ENCODE measurements at places on chromosomes 6 and 20.

- DNase-seq: no peak
Measured at GRCh38 chr6:31819871-31820299, 4.5 kb downstream of the HSPA1A start.

DNA sequence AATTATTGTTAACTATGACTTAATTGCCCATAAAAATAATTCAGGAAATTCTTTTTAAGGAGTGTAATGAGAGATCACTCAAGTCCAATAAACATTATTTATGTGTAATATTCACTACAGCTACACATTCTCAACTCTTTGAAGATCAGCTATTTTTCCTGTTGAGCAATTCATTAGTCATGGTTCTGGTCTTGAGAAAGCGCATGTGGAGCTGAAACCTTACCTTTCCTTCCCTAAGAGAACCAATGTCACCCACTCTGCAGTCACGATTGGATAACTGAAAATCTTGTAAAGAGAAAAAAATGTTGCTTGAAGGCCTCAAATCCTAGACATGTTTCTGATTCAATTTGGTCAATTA, 736.9 kb upstream of the MARCKS start:
- DNase-seq: no peak

DNA sequence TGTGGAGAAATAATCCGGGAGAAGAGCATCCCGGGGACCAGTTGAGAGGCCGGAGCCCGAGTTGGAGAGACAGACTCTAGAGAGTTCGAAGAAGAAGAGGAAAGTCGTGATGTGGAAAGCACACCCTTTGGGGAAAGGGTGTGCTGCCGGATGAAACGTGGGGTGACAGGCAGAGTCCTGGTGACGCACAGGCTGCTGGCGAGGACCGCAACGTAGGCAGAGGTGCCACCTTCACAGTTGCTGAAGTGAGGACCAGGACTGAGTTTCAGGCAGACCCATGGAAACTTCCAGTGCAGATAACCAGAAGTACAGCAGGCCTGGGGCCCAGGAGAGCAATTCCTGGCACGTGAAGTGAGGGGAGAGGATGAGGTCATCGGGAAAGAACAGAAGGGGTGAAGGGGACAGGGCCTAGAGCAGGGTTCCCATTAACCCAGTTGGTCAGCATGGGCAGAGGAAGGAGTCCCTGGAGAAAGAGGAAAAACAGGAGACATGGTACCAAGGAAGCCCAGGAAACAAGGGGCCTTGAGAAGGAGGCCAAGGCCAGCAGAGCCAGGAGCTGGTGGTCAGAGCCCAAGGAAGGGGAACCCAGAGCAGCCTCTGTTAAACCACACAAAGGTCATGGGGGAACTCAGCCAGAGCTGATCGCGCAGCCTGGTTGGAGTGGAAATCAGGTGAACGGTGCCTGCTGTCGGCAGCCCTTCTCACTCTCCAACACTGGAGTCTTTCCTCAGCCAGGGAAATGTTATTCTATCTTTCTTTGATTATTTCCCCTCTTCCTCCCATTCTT, 84.1 kb downstream of the PRND start:
- DNase-seq: no peak

- DNase-seq: peak; percentile 71
Measured at GRCh38 chr6:118748311-118749062, 97.1 kb upstream of the CEP85L start.

DNA sequence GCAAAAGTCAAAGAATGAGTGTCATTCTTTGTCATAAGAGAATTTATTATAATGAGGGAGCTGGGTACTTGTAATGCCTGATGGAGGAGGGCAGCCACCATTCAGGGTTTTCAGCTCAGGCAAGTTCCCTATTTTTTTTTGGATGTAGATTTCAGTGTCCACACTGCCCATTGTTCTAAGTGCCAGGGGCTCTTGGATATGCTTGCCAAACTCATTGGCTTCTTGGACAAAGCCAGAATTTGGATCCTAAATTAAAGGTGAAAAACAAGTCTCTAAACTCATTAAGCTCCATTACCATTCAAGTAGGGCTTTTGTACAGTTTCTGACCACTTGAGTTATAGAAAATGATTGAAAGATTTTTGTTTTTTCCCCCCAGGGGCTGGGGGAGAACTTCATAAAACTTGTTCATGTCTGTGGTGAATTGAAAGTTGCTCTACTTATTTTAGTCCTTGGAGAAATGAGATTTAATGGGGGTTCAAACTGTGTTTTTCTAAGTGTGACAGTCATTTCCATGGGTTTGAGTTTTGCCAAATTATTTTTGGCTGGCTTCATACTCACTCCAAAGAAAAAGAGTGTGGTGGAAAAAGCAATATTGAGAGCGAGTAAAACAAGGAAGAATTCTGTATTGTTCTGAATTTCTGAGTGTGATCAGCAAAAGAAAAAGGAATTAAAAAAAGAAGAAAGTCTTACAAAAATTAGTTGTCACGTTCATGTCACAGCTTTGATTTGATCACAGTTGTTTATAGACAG, 46.0 kb downstream of the TIAM2 start:
- no peak for DNase-seq

GRCh38 chr20:62475772-62476055, at the start of gene GATA5:
Gene GATA5, minus strand, starts transcription at chr20:62475995. Its CDS starts 474 bp downstream, at chr20:62475521.
- no peak for DNase-seq

GRCh38 chr6:68978411-68978810, 343.3 kb downstream of the ADGRB3 start:
- no peak for DNase-seq

DNA sequence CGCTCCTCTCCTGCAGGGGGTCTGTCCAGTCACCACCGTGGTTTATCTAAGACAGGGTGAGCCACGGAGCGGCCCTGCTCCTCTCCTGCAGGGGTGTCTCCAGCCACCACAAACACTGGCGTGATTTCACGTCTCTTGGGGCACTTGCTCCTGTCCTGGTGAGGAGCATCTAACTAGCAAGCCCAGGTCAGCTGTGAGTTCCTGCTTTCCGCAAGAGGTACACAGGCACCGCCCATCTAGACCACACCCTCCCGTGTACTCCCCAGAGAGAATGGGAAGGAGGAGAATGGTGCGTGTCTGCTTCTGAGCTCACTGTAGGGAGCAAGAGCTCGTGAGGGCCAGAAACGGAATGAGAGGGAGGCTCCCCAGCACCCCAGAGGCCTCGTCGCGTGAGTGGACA, 40.7 kb downstream of the DACT2 start:
- no peak for DNase-seq

DNA sequence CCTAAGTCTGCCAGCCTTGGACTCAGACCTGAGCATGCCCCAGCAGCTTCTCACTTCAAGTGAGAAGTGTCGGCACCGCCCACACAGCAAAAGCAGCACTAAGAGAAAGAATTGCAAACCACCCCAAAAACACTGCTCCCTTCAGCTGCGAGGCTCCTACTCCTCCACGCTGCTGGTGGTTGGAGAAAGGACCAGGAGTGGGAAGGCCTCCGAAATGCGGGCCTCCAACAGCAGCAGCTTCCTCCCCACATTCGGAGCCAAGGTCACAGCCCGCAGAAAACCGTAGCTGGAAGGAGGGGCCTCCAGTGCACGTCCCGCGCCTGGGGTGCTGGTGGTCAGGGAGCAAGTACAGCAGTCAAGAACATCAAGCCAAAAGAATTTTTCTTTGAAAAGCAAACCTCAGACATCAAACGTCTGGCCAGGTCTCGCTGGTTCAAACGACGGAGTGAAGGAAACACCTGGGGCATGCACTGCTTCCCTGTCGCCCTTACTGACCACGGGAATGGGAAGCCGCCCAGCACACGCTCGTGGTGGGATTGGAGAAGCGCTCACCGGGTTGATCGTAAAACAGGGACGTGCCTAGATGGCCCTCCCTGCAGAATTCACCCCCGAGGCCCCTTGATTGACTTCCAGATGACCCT, 185.6 kb upstream of the CST7 start:
- DNase-seq: no peak

GRCh38 chr6:1997702-1998101, 247.7 kb downstream of the GMDS start:
- no peak for DNase-seq

GRCh38 chr6:148441454-148441911, 98.8 kb downstream of the SASH1 start:
- DNase-seq: no peak

GRCh38 chr6:45998524-45998923, 17.1 kb downstream of the CLIC5 start:
- no peak for DNase-seq

GRCh38 chr6:42313038-42313437, 95.4 kb upstream of the MRPS10 start:
- DNase-seq: no peak

- DNase-seq: no peak
Measured at GRCh38 chr20:9255171-9255570, 186.3 kb downstream of the PLCB4 start.

DNA sequence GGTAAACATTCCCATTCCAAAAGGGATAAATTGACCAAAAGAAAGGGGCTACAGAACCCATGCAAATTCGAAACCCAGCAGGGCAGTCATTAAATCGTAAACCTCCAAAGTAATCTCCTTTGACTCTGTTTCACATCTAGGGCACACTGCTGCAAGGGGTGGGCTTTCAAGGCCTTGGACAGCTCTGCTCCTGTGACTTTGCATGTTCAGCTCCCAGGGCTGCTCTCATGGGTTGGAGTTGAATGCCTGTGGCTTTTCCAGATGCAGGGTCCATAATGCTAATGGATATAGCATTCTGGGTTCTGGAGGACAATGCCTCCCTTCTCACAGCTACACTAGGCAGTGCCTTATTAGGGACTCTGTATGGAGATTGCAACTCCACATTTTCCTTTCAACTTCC, 211.9 kb upstream of the MANEA start:
- DNase-seq: no peak

- DNase-seq: no peak
Measured at GRCh38 chr6:32551410-32551809, 21.3 kb upstream of the HLA-DRB5 start.

GRCh38 chr6:77447254-77447653, 16.0 kb downstream of the HTR1B start:
- no peak for DNase-seq

DNA sequence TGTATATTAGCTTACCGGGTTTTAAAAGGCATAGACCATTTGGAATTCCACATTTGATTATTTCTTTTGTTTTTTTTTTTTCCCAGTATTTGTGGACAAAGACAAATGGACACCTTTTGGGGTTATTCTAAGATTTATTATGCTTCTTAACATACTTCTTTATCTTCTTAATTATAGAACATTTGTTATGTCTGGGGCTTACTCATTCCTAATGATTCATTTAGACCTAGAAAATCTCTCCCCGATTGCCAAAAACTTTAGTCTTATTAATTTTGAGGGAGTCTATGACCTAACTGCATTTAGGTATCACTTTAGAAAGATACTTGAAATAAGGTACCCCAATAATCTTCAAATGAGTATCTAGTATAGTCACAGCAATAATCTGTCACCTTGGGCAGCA, 170.7 kb upstream of the PREP start:
- no peak for DNase-seq

DNA sequence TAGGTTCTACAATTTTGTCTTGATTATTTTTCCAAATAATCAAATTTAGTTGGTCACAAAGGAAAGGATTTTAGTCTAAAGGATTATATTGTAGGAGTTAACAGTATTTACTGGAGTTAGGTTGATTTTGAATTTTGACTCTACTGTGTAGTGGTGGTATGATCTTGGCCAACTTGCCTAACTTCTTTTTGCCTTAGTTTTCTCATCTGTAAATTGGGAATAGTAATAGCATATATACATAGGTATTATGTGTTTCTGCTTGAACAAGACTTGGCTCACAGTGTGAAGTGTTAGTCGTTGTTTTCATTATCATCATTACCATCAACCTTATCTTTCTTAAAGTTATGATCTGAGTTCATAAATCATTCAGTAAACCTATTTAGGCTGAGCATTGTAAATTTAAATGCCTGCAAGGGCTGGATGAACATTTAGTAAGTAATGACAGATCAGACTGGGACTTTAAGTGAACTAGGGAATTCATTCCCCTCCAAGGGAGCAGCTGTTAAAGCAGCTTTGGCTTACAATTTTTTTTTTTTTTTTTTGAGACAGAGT, 11.2 kb downstream of the ITCH start:
- DNase-seq: no peak

DNA sequence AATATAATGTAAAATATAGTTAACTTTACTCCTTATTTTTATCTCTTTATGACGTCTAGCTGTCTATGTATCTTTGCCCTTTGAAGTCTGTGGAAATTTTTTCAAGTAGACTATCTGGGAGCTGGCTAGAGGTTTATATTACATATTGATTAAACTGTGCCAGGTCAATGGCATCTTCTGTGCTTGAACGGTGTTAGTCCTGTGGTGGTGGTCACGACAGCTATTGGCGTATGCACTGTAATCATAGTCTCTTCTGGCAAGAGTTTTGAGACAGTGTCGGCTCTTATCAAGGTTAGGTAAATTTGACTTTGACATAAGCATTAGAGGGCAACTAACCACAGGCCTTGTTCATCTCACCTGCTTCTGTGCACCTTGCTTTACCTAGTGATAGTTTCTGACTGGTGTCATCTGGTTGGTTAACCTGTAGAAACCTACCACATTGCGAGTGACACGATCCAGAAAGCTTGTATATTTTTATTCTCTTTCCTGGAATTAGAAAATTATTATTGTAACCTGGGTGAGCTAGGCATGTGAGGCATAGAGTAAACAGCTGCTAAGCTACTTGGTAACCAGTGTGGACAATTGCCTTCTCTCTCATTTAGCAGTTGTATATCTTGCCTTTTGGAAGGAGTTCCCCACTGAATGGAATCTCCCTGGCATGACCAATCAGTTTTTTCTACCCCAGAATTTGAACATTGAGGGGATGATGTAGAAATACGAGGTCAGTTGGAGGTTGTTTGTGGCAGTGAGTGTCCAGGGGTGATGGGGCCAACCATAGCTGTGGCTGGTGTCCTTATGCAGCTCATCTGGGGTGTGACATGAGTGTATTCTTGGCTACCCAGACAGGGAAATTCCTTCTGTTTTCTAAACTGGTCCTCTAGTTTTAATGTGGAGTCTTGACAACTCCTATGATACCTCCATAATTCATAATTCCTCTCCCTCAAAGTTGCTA, 45.9 kb downstream of the SH3BGRL2 start:
- no peak for DNase-seq

- no peak for DNase-seq
Measured at GRCh38 chr6:41578217-41579087, 32.3 kb downstream of the FOXP4 start.

- DNase-seq: no peak
Measured at GRCh38 chr6:110882274-110882619, 7.7 kb downstream of the AMD1 start.

- no peak for DNase-seq
Measured at GRCh38 chr20:63701329-63702035, 5.0 kb downstream of the TNFRSF6B start.

DNA sequence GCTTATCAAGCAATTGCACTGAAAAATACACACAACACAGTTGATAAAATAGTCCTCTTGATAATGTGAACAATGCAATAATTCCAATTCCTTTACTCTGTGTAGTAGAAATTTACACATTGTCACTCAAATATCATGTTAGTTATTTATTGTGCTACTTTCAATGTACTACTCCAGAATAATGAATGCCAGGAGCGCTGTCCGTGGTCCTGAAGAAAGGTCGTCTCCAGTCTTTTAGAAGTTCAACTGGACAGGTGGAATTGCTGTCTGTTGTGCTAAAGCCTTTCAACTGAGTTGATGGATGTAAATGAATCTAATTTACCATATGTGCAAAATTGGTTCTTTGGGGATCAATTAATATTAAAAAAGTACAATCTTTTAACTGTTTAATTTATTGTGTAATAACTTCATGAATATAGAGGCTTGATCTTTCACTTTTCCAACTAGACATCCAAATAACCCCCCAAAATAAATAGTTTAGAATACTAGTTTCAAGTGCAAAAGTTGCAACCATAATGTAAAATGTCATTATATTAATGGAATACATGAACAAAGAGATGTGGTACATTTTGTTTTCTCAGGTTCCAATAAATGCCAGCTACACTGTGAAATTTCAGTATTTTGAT, 3.2 kb downstream of the GRIK2 start:
- DNase-seq: no peak
